ENCODE measurements at places on chromosomes 2 and 18. TPM values are rescaled to one million over a fixed set of nuclear protein-coding genes. Genes with fewer than 3 reads are reported as not detected.

MGAT4A gene
- total RNA-seq = 4.6 TPM

PLGLB2 gene
- 1.1 TPM for total RNA-seq

COL5A2 gene
- 7.4 TPM for total RNA-seq

ATP8B1 gene
- total RNA-seq = 1.4 TPM

ERICH2 gene
- 22.4 TPM for total RNA-seq

CAVIN2 gene
- total RNA-seq = 16.4 TPM

PROKR1 gene
- not detected for total RNA-seq

RIT2 gene
- total RNA-seq = not detected

ABCG8 gene
- total RNA-seq = not detected

METTL21A gene
- total RNA-seq = 13.5 TPM

EFR3B gene
- total RNA-seq = 0.09 TPM

GPR39 gene
- 7.2 TPM for total RNA-seq

ANXA4 gene
- total RNA-seq = 82.9 TPM

GPR75 gene
- 4.0 TPM for total RNA-seq

PARD6G gene
- 8.2 TPM for total RNA-seq

AKAIN1 gene
- not detected for total RNA-seq

RAB6C gene
- not detected for total RNA-seq

UGT1A9 gene
- not detected for total RNA-seq

IL36G gene
- total RNA-seq = not detected

UPP2 gene
- not detected for total RNA-seq

PRKD3 gene
- total RNA-seq = 22.0 TPM

CFAP221 gene
- total RNA-seq = not detected

RAB31 gene
- total RNA-seq = 6.1 TPM

CNDP1 gene
- total RNA-seq = not detected

CXCR4 gene
- 0.54 TPM for total RNA-seq

FBXO36 gene
- 2.2 TPM for total RNA-seq

FARP2 gene
- total RNA-seq = 32.6 TPM

PXDN gene
- 114 TPM for total RNA-seq

HOXD11 gene
- total RNA-seq = not detected

ANKRD62 gene
- not detected for total RNA-seq

GREB1L gene
- total RNA-seq = 9.4 TPM

IL18RAP gene
- total RNA-seq = not detected

APOB gene
- total RNA-seq = not detected

PCARE gene
- total RNA-seq = not detected

NEU4 gene
- total RNA-seq = not detected

IGFBP2 gene
- 18.3 TPM for total RNA-seq

MC2R gene
- total RNA-seq = not detected
